ENCODE measurements at places on chromosomes 12 and 14. TPM values are rescaled to one million over a fixed set of nuclear protein-coding genes. Genes with fewer than 3 reads are reported as not detected.

KRT78 gene
- polyA plus RNA-seq = not detected

KRT2 gene
- not detected for polyA plus RNA-seq

IPO8 gene
- polyA plus RNA-seq = 6.3 TPM

DLST gene
- 94.3 TPM for polyA plus RNA-seq

AQP6 gene
- polyA plus RNA-seq = 0.38 TPM

SLC25A47 gene
- polyA plus RNA-seq = 1.7 TPM

RTL1 gene
- not detected for polyA plus RNA-seq

PXN gene
- polyA plus RNA-seq = 13.9 TPM

DIO2 gene
- not detected for polyA plus RNA-seq

Data from HepG2 (cell line).